Psoas muscle (tissue), 8 donors: ENCODE measurements at places on chromosomes 2 and 18. TPM values are rescaled to one million over a fixed set of nuclear protein-coding genes. Genes with fewer than 3 reads are reported as not detected.

The CNDP1 gene
- total RNA-seq, result not detected

The MAPRE3 gene
- 148 TPM for total RNA-seq

The SESTD1 gene
- 18.7 TPM for total RNA-seq

The CROCC2 gene
- not detected for total RNA-seq

The ZSWIM2 gene
- not detected for total RNA-seq

The SLC4A5 gene
- 1.8 TPM for total RNA-seq
